ENCODE measurements at places on chromosomes 12 and 14. TPM values are rescaled to one million over a fixed set of nuclear protein-coding genes. Genes with fewer than 3 reads are reported as not detected.

DNA sequence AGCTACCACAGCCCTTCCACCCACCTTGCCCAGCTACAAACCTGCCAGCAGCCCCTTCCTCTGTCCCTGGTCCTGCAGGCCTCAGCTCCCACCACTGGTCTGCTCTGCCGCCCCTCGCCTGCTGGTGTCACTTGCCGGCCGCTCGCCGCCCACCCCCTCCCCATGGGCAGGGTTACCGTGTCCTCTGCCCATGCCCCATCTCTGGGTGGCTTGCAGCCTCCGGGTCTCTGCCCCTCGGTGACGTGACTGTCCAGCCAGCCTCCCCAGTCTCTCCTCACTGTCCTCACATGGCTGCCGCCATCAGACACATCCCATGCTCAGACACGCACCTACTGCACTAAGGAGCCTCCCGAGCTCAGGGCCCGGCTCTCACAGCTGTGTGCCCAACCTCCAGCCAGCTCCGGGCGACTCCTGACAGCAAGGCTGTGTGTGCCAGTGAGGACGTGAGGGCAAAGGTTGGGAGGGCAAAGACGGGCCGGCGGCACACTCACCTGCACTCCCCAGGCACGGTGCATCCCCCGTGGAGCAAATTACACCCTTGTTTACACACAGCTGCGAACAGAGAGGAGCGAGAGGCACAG lies 13.4 kb downstream of the JAG2 start:
- DNase-seq = no peak

OVCH1 gene
- total RNA-seq = not detected

DNA sequence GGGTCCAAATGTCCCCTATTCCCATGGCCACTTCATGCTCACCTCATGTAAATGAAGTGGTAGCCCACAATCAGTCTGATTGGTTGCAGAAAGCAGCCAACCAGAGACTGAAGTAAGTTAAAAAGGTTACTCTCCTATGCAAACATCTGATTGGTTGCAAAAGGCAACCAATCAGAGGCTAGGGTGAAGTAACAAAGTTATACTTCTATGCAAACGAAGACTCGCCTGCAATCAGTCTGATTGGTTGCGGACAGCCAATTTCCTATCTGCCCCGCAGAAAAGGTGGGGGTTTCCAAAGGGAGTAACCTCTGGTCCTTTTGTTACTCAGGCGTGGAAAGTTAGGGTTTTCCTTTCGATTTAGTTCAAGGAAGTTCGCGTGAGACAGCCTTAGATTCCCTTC lies 208.1 kb upstream of the NEDD1 start:
- no peak for DNase-seq

IL22 gene
- total RNA-seq = not detected

DNA sequence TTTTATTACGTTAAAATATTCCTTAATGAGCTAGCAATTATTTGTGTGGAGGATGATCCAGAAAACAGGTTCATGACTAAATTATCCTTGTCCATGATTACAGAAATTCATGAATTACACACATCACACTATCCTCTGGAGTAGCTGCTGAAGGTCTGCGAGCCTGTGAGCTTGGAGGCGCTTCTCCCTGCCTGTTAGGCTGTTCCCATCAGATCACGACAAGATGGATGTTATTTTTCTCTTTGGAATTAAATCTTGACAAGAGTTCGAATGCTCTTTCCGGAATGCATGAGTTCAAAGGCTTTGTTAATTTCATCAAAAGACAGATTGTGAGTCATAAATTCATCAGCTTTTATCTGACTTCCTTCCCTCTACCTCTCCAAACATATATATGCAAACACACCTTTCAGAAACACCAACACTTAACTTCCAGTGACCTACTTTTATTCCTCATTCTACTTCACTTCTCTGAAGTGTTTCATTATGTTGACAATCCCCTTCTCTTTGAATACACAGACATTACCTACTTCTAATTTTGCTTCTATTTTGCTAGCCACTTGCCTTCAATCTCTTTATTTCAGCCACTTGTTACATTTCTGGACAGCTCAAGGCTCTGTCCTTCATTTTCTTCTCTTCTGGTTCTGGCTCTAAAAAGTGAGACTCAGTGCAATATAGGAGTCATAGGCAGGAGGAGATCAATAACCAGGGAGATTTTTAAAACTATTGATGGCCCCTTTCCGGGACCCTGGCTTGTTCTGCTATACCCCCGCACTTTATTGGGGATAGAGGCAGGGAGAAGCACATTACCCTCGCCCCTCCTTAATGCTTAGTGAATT lies 274.6 kb downstream of the BTG1 start:
- no peak for DNase-seq

DNA sequence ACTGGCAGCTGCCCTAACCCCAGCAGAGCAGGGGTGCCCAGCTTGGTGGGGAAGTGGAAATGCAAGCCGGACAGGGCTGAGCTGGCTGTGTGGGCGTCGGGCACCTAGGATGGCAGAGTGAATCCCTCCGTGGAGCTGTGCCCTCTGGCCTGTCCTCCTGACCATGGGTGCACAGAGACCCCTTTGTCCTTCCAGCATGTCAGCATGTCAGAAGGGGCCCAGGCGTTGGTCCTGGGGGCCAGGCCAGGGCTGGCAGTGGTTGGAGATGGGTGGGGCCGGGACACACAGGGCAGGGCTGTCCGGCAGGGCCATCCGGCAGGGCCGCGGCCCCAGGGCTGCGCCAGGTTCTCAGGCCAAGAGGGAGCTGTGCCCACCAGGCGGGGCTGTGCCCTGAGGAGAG lies 8.8 kb upstream of the TEX22 start:
- no peak for DNase-seq

DLGAP5 gene
- 42.5 TPM for total RNA-seq

GRCh38 chr12:64528616-64529015 lies 76.7 kb downstream of the TBK1 start:
- DNase-seq = no peak

DNA sequence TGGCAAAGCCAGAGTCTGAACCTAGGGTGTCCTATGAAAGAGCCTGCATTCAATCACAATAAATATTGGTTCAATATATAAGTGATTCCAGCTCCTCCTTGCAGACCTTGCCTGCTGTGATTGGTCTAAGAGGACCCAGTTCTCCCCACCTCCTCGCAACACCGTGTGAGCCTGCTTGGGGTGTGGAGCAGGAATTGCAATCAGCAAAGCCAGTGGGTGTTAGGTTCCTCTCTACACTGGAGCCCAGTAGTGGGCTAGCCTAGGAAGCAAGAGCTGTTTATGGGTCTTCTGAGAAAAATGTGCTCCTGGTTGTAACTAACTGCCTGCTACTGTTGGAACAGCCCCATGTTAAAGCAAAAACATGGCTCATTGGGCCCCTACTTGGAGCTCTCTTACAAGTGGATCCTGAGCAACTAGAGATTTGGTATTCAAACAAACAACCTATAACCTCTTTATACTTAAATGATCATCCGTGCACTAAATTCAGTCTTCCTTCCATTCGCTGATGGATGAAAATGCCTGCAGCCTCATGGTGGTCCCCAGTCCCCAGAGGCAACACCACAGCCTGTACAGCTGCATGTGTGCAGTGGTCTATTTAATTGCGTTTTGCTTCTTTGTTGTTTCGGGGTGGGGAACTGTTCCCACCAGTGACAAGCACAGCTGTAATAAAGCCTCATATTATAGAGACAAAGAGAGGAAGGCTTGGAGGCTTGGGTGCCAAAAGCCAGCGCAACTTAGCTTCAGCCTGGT lies 3.7 kb upstream of the SELPLG start:
- DNase-seq = no peak

DNA sequence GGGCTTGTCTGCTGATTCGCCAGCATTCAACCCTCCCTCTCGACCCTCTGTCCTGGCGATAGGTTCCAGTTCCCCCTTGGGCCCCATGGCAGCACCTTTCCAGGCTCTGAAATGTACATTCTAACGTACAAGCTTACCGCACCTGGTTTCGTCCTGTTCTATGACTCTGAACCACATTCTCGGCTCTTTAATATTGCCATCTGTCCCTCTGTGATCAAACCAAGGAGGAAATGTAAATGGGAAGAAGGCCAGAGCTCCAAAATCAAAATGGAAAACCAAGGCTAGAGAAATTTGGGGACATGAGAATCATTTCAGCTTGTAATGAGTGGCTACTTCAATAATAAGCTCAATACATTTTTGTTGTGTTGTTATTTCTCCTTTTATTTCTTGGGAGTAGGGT lies 117.2 kb downstream of the TTC7B start:
- no peak for DNase-seq

DNA sequence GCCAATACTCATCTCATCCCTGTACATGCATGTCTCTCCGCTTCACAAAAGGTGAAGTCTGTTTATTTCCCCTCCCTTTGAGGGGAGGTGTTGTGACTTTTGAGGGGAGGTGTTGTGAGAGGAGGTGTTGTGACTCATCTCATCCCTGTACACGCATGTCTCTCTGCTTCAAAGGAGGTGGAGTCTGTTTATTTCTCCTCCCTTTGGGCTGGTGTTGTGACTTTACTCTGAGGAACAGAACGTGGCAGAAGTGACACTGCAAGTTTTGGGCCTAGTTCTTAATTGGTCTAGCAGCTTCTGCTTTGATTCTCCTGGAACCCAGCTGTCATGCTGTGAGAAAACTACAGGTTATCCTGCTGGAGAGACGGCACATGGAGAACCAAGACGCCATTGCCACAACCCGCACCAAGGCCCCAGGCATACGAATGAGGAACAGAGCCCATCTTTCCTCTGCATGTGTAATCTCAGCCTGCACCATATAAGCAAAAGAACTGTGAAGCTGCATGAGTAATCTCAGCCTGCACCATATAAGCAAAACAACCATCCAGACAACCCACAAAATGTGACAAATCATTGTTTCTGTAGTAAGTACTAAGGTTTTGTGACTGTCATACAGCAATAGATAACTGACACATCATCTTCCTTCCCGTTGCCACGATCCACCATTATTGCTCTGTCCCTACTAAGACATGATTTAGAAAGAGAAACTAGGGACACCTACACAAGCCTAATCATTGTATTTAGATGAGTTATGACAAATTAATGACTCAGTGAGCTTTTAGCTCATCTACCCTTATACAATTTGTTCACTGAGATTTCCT lies 30.0 kb downstream of the GALNT4 start:
- no peak for DNase-seq

ADCY6 gene
- total RNA-seq = 30.5 TPM

DNA sequence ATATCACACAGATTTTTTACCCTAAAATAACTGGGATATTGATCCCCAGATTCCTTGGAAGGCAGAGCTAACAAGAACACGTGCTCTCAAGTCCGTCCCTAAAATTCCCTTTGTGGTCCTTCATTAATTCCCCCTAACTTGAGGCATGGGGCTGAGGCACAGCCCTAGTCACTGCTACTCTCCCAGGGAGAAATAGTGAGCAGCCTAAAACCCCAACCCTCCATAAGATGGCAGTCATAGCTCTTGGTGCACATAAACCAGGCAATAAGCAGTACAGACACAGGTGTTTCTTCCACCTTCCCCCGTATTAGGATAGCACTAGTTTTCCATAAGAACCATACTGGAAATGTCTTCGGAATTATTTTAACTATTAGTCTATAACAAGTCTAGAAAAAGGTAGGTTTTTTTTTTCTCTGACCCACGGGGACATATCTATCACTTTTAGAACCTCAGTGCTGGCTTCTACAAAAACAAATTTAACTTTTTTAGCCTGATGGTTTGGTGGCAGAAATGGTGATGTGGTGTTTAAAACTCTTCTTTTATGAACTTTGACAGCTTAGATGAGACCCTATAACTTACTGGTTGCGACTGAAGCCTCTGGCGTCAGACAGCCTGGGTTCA lies 3.1 kb upstream of the ARHGEF40 start:
- DNase-seq = no peak

PLA2G1B gene
- total RNA-seq = 0.84 TPM

DNA sequence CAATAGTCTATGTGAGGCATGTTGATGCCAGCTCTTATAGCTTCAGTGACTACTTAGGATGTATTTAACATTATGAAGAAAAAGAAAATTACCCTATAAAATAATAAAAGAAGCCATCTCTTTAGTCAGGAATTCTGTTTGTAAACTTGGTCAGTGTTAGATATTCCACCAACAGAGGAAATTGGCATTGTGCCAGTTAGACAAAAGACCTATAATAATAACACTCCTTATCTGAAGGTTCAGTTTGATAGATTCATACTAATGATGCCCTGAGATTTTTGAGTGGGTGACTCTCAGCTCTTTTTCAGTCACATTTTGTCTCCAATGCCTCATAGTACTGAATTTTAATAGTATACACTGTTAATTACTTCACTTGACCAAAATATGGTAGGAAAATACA lies 6.6 kb downstream of the SYT10 start:
- no peak for DNase-seq

GRCh38 chr14:57686304-57686703 lies 179.6 kb downstream of the SLC35F4 start:
- DNase-seq = no peak

DNA sequence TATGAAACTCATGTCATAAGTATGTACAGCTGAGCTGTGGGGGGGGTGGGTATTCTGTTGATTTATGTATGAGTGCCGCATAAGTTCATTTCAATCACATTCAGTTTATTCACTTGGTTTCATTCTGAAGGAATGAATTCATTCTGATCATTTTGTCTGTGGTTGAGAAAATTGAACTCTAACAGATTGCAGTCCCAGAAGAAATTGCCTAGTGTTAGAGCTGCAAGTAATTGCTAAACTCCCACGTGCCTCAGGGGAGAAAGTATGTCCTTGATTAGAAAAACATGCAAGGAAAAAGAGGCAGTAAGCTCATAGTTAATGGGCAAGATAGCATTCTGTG lies 442.4 kb upstream of the MGAT4C start:
- DNase-seq = no peak

BEST3 gene
- total RNA-seq = 0.89 TPM

PXMP2 gene
- total RNA-seq = 43.8 TPM

DNA sequence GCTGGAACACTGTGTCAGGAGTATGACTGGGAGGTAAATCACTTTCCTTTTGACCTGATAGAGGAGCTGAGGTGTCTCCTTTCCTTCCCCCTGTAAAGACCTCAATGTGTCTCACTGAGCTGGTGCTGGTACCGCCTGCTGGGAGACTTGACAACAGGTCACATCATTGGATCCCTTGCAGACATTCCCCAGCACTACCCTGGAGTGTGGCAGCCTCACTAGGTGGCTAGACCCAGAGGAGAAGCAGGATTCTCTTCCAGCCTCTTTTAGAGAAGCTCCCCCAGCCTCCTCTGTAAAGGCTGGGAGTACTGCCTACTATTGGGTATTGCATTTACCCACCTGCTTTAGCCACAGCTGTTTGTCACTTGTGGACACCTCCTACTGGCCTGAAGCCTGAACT lies 223.9 kb downstream of the ADGRD1 start:
- no peak for DNase-seq

GRCh38 chr12:120534703-120535655 lies 823 bp downstream of the RNF10 start:
- peak; percentile 70 for DNase-seq

ITFG2 gene
- 26.3 TPM for total RNA-seq
